ENCODE measurements at places on chromosomes 12 and 14.

DNA sequence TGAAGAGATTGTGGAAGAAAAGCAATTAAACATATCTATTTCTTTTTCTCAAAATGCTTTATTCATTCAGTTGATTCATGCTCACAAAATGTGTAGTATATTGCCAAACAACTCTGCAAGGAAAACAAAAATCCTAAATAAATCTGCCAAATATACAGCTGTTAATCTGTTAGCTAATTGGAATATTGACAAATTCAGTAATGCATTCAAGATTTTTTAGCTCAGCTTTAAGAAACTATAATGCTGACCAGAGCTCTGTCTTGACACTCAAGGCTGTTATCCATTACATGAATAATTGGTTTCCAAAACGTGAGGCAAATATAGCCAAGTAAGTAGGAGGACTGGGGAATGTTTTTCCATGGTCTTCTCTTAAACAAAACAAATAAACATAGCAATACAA is 146.8 kb downstream of the TMTC2 start:
- H3K4me1 ChIP-seq = no peaks in the 10 kb centered on the region
- no peaks in the 10 kb centered on the region for H3K36me3 ChIP-seq
- H3K27ac ChIP-seq = no peak overlapping the region
- no peak overlapping the region for H3K4me3 ChIP-seq

DNA sequence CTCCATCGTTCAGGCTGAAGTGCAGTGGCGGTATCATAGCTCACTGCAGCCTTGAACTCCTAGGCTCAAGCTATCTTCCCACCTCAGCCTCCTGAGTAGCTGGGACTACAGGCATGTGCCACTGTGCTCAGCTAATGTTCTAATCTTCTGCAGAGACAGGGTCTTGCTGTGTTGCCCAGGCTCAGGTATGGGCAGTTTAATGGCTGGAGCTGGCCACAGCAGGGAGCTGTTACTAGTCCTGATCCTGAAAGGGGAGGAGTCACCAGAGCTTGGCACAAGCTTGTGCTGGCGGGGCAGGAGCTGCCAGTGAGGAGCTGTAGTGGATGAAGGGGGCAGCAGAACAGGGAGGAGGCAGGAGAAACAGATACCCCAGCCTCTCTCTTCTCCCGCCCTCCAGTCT is 10.6 kb downstream of the TMEM120B start:
- no peaks in the 10 kb centered on the region for H3K27me3 ChIP-seq
- H3K4me3 ChIP-seq = no peak overlapping the region
- H3K36me3 ChIP-seq = no peaks in the 10 kb centered on the region
- H3K27ac ChIP-seq = no peak overlapping the region
- no peak for DNase-seq
- no peaks in the 10 kb centered on the region for H3K4me1 ChIP-seq

GRCh38 chr12:85260896-85261295 is 19.1 kb upstream of the ALX1 start:
- no peak overlapping the region for H3K4me3 ChIP-seq
- H3K4me1 ChIP-seq = no peaks in the 10 kb centered on the region
- H3K27me3 ChIP-seq = no peaks in the 10 kb centered on the region
- H3K27ac ChIP-seq = no peak overlapping the region
- H3K36me3 ChIP-seq = no peaks in the 10 kb centered on the region

GRCh38 chr12:11725686-11726085 is 76.2 kb downstream of the ETV6 start:
- H3K27me3 ChIP-seq = no peaks in the 10 kb centered on the region
- H3K4me3 ChIP-seq = no peak overlapping the region
- no peaks in the 10 kb centered on the region for H3K36me3 ChIP-seq

DNA sequence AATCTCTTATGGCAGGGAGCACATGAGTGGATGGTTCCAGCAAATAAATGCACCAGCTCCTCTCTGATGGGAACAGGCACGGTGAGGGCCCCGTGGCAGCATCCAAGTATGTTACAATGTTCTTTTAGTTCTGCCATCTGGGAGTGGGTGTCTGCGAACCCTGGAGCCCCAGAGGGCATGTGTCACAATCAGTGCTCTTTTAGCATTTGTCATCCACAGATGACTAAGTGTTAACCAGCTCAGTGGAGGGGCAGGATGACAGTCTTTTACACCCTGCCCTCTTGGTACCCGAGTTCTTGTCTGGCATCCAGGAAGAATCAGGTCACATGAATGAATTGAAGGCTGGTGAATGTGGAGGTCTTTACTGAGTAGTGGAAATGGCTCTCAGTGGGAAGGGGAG is 560.4 kb upstream of the FLRT2 start:
- no peak overlapping the region for H3K4me3 ChIP-seq
- no peak overlapping the region for H3K27ac ChIP-seq
- no peak for DNase-seq
- no peaks in the 10 kb centered on the region for H3K27me3 ChIP-seq

DNA sequence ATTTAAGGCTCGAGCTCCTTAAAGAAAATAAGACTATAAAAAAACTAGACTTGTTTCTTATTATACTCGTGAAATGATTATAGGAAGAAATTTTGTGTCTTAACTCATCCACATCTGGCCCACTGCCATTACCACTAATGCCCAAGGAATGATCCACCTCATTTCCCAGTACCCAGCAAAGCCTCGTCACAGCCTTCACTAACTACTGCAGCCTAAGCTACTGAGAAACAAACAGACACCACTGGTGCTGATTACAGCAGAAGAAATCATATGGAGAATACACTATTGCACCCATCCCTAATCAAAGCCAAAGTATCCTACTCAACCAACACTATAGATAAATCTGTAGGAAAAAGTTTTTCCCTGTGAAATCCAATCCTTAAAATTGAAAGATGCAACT is 205.3 kb upstream of the NAV3 start:
- no peaks in the 10 kb centered on the region for H3K36me3 ChIP-seq
- H3K4me3 ChIP-seq = no peak overlapping the region
- no peak for DNase-seq
- no peaks in the 10 kb centered on the region for H3K4me1 ChIP-seq
- H3K27me3 ChIP-seq = no peaks in the 10 kb centered on the region
- H3K27ac ChIP-seq = no peak overlapping the region

DNA sequence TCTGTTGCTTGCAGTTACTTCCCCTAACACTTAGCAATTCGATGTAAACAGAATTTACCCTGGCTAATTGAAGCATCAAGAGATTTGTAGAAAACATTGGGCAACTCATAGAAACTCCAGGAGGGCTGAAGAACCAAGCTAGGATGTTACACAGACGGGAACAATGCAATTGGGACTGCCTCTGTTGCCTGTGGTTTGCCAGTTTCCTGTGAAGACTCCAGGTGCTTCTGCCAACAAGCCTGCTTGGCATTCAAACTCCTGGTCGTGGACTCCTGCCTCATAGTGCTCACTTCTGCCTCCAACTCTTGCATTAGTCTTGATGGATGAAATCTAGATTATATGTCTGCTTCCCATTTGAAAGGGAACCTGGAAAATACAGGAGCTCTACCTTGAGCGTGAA is 246.0 kb downstream of the BMP4 start:
- H3K4me1 ChIP-seq = no peaks in the 10 kb centered on the region
- H3K27ac ChIP-seq = no peak overlapping the region
- H3K27me3 ChIP-seq = no peaks in the 10 kb centered on the region
- no peak for DNase-seq
- no peaks in the 10 kb centered on the region for H3K36me3 ChIP-seq
- H3K4me3 ChIP-seq = no peak overlapping the region

DNA sequence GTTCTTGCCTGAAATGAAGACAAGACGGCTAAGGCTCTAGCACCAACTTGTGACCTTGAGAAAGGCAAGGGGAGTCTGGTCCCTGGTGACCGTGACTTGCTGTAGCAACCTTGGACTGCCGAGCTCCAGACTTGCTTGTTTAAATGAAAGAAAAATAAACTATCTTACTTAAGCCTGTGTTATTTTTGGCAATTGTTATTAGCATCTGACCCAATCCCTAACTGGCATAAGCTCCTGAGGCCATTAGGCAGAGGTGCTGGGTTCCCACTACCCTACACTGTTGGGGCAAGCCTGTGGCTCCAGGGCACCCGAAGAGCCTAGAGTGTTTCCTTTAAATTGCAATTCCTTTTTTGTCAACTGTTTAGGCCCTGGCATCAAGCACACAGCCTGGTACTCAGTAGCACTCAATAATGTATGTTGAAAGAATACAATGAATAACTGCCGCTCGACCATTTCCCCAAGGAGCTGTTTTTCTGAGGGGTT is 106.9 kb upstream of the HIF1A start:
- H3K27ac ChIP-seq = no peak overlapping the region
- H3K36me3 ChIP-seq = no peaks in the 10 kb centered on the region
- peaks cover 7% of the 10 kb centered on the region for H3K4me1 ChIP-seq
- H3K27me3 ChIP-seq = no peaks in the 10 kb centered on the region
- no peak for DNase-seq
